ENCODE measurements at places on chromosomes 2 and 18.

GRCh38 chr2:201859949-201860348, 53.6 kb downstream of the CDK15 start:
- no peak for DNase-seq

DNA sequence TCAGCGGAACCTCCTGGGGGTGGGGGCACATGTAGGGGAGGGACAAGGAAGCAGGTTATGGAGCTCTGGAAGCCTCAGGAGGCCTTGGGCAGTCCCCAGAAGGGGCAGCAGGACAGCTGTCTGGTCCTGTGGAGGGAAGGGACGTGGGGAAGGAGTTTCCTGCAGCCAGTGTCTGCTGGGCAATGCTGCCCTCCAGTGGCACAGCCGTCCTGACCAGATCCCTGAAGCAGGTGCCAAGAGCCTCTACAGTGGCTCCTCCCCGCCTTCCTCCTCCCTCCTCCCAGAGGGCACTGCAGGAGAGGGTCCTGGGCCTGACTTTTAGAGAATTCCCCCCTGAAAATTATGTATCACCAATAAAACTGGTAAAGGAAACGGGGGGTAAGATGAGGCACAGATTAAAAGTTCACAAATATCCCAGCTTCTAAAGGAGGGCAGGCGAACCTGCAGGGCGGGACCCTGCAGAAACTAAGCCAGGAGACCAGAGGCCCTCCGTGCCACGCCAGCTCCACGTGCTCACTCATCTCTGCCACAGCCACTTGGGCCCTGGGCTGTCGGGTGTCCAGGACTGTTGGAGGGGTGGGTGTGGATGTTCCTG, 258.5 kb downstream of the TWIST2 start:
- DNase-seq: peak; percentile 60

- peak; percentile 47 for DNase-seq
Observed at GRCh38 chr2:191995285-191995684, 148.4 kb upstream of the CAVIN2 start.

DNA sequence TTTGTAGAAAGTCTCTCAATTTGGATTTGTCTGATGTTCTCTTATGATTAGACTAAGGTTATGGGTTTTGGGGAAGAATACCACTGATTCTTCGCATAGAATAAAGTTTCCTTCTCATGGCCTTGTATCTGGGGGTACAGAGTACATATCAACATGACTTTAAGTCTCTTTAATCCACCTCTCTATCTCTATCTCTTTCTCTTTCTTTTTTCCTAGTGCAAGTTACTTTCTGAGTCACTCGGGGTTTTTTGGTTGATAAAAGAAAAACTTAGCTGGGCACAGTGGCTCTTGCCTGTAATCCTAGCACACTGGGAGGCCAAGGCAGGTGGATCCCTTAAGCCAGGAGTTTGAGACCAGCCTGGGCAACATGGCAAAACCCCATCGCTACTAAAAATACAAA, 100.1 kb upstream of the MAP4K3 start:
- DNase-seq: no peak

DNA sequence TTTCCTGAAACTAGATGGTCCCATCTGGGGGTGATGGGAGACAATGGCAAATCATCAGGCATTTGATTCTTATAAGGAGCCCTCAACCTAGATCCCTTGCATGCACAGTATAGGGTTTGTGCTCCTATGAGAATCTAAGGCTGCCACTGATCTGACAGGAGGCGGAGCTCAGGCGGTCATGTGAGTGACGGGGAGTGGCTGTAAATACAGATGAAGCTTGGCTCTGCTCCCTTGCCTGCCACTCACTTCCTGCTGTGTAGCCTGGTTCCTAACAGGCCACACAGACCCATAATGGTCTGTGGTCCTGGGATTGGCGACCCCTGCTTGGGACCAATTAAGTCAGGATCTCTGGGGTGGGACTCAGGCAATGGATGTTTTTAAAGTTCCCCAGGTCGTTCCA, 293.4 kb downstream of the ZNF521 start:
- peak; percentile 13 for DNase-seq

DNA sequence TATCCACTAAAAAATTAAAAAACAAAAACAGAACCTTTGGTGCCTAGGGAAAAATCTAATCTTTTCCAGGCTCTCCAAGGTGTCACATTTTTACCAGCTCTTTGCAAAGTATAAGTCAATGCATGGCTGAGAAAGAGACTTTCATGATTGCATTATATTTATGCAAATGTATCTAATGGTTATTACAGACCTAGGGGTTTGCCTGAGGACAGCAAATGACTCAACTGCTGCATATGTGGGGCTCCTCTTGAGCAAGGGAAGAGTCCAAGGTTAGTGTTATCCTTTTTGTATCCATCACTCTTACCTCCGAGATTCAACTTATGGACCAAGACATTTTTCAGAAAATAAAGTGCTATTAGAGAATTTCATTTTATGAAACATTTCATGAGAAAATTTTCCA, 33.9 kb upstream of the RMP24 start:
- DNase-seq: no peak

- no peak for DNase-seq
Observed at GRCh38 chr2:230586328-230586982, 126.2 kb upstream of the CAB39 start.

DNA sequence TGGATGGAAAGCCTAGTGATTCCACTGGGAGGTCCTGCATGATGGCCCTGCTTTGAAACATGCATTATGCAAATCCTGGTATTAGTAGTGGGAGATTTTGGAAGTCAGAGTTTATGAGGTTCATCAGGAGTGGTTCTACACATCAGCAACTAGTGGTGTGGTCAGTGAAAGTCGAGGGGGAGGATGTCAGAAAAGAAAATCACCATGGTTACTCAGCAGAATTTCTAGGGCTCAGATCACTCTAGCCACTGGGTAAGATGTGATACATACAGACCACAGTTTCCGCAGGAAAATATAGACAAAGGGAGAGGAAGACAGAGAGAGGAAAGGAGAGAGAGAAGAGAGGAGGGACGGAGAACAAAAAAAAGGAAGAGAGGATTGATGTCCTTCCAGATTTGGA, 2100.7 kb upstream of the PIK3C3 start:
- DNase-seq: no peak

DNA sequence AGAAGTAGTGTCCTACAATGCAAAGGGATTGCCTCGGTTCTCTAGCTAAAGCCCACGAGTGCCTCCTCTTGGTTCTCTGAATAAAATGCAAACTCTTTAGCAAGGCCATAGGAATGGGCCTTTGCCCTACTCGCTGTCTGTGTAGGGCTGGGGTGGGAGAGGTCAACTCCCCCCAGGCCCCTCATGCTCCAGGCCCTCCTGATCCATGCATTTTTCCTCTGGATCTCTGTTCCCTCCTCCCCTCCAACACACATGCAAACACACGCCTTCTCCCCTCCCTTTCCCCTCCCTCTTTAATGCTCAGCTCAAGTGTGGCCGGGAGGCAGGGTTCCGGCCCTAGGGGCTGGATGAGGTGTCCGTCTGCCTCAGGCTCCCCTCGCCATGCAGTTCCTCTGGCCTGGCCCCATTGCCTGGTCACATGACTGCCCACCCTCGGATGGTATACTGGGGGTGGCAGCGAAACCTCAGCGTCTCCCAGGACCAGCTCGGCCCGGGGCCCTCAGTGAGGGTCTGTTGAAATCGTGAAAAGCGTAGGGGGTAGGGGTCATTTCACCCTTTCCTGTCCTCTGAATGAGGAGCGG, 14.9 kb upstream of the KLF11 start:
- DNase-seq: no peak

DNA sequence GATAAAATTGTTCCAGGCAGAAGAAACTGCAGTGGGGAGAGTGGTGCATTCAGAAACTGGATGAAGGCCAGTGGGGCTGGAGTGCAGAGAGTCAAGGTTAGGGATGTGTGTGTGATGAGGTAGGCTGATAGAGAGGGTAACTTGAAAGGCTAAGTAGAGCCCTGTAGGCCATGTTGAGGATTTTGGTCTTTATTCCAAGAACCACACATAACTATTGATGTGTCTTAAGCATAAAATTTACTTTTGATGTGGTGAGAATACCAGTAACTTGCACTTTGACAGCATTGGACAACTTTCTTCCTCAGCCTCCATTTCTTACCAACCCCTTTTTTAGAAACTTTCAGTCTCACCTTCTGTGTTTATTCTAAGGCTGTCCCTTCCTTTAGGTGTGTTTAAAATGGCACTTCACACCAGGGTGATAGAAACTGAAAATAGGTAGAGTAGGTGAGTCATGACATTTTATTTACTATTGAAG, 22.6 kb downstream of the MTX2 start:
- DNase-seq: no peak

DNA sequence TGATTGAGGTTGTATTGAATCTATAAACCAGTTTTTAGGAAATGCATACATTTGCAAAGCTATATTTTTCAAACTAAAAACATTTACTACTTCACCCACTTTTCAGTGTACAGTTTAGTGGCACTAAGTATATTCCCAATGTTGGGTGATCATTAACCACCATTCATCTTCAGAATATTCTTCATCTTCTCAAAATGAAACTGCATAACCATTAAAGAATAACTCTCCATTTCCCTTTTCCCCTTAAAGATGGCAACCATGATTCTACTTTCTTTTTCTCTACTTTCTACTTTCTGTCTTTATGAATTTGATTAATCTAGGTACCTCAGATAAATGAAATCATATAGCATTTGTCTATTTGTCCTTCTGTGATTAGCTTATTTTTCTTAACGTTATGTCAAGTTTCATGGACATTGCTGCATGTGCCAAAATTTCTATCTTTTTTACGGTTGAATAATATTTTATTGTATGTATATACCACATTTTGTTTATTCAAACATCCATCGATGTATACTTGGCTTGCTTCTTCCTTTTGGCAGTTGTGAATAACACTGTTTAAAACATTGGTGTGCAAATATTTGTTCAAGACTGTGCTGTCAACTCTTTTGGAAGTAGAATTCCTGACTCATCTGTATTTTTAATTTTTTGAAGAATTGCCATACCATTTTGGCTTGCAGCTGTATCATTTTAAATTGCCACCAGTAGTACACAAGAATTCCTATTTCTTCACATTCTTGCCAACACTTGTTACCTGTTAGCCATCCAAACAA, 104.9 kb downstream of the RPRM start:
- no peak for DNase-seq

DNA sequence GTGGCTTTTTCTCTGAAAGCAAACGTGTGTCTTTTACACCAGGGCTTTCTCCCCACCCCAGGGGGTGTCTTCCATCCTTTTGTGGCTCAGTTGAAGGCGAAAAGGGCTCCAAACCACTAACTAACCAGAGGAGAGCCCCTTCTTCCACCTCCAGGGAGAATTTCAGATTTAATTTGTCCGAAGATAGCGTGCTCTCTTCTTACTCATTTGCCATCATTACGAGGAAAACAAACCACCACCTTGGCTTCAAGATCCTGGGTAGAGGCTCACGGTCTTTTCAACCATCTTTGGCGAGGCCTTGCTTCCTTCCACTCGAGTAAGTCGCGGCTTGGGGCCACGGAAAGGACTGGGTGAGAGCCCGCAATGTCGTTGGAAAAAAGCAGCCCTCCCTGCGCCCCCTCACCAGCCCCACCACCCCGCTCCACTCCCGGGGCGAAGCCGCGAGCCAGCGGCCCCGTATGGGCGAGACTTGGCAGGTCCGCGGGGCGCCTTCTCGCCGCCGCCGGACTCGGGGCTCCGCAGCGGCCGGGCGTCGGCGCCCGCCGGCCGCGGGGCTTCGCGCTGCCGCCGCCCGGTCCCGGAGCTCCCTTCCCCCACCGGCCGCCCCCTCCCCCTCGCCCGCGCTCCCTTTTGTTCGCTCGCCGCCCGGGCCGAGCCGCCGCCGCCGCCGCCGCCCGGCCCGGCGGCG, 1.7 kb upstream of the ZNF532 start:
- no peak for DNase-seq

DNA sequence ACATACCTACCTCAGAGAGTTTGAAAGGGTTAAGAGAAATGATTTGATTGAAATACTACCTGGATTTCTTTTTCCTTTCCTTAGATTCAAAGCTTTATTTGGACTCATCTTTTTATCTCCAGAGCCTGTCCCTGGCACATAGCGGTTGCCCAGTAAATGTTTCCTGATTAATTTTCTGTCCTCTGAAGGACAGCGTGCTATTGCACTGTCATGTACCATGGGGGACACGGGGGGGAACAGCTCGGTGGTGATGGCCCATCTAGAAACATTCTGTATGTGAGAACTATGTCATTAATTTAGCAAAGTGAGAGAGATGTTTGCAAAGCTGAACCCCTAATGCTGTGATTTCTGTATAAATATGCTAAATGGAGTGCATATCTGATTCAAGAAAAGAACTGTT, 26.4 kb upstream of the CABYR start:
- DNase-seq: no peak

GRCh38 chr2:37676274-37676673, 4.8 kb upstream of the CDC42EP3 start:
- no peak for DNase-seq

DNA sequence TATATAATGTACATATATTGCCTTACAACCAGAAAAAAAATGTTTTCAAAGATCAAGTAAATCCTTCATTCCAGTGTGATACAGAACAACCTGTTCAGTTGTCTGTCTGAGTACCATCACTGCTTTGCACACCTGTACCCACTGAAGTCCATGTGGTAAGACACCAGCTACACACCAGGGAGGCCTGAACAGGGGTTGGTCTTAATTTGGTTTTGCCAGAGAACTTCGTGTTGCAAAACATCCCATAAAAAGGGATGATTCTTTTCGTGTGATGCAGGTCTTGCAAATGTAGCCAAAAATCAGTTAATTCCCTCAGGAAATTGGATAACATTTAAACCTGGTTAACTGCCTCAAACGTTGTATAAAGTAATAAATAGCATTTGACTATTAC, 73.7 kb upstream of the SLC1A4 start:
- no peak for DNase-seq

GRCh38 chr2:113092864-113093612, 25.3 kb downstream of the IL1F10 start:
- DNase-seq: no peak

- DNase-seq: no peak
Observed at GRCh38 chr2:19416083-19416482, 57.7 kb upstream of the OSR1 start.

DNA sequence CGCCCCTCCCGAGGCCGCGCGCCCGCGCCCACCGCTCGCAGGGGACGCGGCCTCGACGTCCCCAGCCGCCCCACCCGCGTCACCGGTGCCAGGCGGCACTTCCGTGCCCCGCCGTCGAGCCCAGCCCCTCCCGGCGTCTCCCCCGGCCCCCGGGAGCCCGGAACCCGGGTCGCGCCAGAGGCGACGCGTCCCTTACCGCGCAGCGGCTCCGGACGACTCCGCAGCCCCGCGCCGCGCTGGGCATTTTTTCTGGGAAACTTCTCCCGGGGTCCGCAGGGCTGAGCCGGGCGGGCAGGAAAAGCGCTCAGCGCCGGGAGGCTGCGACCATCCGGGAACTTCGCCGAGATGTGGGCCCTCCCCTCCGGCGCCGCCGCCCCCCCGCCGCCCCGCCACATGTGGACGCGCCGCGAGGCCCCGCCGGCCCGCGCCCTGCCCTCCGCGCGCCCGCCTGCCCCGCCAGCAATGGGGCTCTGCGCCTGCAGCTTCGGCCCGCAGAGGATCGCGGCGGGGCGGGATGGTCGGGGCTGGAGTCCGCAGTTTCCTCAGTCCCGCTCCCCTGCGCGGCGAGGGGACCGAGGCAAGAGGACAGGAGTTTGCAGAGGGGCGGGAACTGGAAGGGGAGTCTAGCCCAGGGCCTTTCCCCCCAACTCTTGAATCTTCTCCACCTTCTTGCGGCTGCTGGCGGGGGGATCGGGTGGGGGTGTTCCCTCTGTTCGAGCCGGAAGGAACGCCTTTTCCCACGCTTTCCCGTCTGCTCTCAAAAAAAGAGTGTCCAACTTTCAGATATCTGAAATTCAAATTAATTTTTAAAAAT, 81.5 kb downstream of the CHRNA1 start:
- peak; percentile 39 for DNase-seq

GRCh38 chr2:170436077-170436943, 258.4 kb downstream of the MYO3B start:
- DNase-seq: no peak

Data from OCI-M1 (cell line).